Stimulated activated CD4-positive, alpha-beta T cell treated with anti-CD3 and anti-CD28 coated beads, TNF-alpha, amount 100 ng/mL, for 48 hours (primary cell): ENCODE measurements at places on chromosomes 7 and 10.

DNA sequence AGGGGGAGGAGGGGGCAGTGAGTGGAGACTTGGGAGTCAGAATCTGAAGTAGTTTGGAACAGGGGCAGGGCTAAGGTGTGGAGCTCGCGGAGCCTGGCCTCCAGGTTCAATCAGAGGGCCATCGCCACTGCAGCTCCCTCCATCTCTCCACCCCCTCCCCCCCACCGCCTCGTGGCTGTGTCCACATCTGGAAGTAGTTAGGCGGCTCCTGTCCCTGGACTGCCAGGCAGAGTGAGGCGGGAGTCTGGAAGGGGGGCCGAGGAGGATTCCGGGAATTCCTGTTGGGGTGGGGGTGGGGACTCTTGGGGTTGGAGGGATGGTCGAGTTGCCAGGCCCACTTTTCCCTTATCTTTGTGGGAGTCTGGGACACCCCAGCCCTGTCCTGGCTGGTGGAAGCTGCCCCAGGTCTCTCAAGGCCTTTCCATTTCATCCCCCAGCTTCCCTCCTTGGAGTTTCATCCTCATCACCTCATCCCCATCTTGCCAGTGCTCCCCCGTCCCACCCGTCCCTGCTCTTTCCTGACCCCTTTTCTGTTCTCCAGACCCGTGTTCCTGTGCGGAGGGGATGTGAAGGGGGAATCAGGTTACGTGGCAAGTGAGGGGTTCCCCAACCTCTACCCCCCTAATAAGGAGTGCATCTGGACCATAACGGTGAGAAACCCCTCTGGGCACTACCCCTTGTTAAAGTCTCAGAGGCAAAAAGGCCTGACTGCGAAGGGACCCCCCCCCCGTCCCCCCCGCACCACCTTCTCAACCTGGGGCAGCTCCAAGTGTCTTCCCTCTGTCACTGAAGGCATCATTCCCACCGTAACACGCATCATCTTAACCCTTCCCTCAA lies 944 bp downstream of the PCOLCE start:
- no peak for DNase-seq

- DNase-seq: no peak
Measured at GRCh38 chr7:106216923-106217542, 67.8 kb downstream of the NAMPT start.

GRCh38 chr7:81294897-81295515 lies 376.2 kb upstream of the SEMA3C start:
- no peak for DNase-seq

- no peak for DNase-seq
Measured at GRCh38 chr10:47266602-47267001, 33.4 kb upstream of the GDF10 start.

DNA sequence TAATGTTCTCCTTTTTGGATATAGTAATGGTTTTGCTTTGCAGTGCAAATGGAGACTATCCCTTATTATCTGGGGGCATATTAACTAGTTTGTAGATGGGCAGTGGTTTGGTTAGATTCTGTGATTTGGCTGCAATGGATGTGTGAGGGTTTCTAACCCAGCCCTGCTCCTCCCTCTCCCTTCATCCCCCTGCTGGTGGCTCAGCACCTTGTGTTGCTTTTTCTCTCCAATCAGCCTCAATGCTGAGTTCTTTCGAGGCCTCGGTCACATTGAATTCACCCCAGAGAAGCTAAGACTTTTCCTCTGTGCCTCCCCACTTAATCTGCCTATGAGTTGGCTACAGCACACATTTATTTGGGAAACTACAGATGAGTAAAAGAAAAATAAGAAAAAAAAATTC lies 120.0 kb downstream of the MALRD1 start:
- DNase-seq: no peak

- no peak for DNase-seq
Measured at GRCh38 chr10:72855129-72855528, 38.4 kb upstream of the OIT3 start.

DNA sequence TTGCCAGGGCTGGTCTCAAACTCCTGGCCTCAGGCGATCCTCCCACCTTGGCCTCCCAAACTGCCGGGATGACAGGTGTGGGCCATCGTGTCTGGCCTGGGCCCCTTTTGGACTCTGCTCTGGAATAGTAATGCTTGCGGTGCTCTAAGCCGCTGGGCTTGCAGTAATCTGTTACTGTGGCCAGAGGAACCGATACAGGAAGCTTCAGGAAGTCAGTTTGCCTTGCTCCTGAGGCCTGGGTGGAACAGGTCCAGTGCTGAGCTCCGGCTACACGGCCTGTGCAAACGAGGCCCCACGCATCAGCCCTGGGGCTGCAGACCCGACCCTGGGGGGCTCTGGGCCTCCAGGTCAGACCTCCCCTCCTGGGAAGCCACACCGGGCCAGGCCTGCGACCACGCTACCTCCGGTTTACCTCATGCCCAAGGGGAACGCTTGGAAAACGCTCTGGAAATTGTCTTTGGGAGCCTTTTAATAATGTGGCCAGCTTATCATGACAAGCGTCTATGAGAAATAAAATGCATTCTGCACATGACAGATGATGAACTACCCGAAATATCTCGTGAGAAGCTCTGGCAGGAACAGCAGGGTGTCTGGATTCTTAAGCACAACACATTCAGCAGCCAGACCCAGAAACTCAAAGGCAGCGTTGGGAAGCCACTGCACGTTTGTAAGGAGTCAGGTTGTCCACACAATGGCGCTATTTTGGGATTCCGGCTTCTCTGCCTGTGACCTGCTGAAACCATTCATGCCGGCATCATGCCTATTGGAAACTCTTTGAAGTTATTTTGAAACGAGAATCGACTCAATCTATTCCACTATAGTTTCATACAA lies 10.1 kb upstream of the ADAP1 start:
- no peak for DNase-seq

DNA sequence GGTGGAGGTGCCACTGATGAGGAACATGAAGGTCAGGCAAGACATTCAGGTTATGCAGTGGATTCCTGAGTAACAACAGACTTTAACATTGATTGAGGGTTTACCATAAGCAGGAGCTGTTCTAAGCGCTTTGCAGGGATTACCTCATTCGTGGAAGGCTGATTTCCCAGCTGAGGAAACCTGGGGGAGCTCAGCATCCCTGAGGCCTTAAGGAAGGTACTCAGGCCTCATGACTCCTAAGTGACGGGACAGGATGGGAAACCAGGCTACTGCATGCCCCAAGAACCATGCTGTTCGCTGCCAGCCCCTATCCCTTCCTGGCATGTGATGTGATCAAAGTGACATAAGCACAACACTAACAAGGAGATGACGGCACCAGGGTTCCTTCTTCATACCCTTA lies 143.6 kb upstream of the NFE2L3 start:
- DNase-seq: no peak

DNA sequence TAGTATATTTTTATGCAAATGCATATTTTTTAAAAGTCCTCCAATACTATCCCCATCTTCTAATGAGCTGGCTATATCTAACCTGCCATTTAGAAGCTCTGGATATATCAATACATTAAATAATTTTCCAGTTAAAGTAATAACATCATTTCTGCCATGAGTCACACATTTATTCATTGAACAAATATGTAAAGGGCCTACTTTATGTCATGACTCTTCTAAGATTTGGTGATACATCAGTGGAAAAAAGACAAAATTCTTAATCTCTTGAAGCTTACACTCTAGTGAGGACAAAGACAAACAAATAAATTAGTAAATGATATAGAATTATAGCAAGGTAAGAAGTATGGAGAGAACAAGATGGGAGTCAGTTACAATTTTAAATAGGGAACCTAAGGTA lies 716.8 kb upstream of the LRRTM3 start:
- no peak for DNase-seq

DNA sequence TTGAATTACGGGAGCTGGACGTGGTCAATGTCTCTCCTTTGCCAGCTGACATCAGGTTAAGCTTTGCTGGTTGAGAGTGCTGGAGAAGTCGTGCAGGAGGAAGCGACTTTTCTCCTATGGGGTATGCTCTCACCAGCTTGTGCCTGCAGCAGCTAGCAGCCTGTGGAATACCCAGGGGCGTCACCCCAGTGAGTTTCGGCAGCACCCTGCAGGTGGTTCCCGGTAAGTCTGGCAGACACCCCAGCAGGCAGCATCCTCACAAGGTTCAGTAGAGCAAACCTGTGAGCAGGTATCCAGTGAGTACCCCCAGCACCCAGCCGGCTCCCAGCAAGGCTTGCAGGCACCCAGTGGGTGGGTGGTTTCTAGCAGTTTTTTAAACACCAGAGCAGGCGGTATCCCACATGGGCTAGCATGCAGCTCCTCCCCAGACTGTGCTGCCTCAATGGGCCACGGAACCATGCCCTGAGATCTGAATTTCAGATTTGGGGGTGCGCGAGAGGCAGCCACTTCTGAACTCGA lies 74.8 kb upstream of the SVIL start:
- DNase-seq: no peak

GRCh38 chr7:80210400-80210799 lies 75.8 kb downstream of the GNAI1 start:
- no peak for DNase-seq

GRCh38 chr10:114571316-114571999 lies 86.6 kb downstream of the ABLIM1 start:
- DNase-seq: no peak

- DNase-seq: no peak
Measured at GRCh38 chr7:79787096-79787495, 333.6 kb upstream of the MAGI2 start.

DNA sequence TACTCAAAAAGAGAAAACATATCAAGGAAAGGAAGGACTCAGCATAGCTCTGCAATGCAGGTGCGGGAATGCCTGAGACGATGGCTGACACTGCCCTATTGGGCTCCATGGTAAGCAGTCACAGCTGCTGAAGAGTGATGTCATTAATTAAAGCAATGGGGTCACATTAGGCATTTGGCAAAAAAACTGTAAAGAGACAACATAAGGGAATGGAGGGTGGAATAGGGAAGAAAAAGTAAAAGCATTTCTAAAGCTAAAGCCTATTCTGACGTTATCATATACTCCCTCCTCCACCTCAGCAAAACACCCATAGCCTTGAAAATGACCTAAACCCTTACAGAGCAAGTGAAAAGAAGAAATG lies 38.5 kb upstream of the SPOCK2 start:
- DNase-seq: no peak

GRCh38 chr7:134785842-134786241 lies 6.4 kb downstream of the CALD1 start:
- DNase-seq: no peak

- DNase-seq: no peak
Measured at GRCh38 chr7:45126920-45127319, 15.4 kb upstream of the TBRG4 start.

DNA sequence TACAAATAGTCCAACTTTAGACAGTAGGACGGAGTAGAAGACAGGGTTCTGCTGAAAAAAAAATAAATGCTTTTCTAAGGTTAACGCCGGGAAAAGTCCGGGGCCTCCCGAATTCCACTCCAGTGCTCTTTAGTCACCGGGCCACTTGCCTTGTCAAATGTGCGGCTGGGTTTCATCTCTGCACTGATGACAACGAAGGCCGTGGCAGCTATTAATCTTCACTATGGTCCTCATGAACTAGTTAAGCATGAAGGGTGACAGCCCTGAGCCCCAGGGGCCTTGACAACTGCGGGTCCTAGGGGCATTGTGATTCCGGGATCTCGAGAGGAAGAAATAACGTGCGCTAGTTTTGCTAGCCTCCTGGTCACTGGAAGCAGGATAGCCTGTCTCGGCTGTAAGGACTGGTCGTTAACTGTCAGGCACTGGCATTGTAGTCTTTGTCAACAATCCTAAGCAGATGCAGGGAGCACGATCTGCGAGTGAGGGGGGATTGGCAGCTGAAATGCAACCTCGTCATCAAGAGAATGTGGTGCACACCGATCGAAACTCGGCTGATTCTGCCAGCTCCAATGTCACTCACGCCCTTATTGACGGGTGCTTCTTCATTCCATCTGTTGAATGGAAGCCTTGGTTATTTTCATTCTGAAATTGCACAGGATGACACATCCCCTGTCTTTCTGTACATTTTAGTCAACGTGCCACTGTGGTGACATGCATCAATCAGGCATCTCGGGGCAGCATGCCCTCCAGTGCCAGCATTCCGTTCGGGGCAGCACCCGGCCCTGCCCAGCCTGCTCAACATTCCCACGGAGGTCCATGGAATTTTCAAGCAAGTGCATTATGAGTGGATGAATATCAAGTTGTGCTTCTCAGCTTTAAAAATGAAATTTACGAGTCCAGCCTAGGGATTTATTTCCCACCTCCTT lies 51.6 kb upstream of the MGMT start:
- DNase-seq: no peak

GRCh38 chr7:116052006-116052405 lies 21.4 kb upstream of the TFEC start:
- DNase-seq: no peak

GRCh38 chr7:127527561-127527960 lies 57.8 kb downstream of the GCC1 start:
- DNase-seq: no peak
